ENCODE measurements at places on chromosomes 6 and 20.

DNA sequence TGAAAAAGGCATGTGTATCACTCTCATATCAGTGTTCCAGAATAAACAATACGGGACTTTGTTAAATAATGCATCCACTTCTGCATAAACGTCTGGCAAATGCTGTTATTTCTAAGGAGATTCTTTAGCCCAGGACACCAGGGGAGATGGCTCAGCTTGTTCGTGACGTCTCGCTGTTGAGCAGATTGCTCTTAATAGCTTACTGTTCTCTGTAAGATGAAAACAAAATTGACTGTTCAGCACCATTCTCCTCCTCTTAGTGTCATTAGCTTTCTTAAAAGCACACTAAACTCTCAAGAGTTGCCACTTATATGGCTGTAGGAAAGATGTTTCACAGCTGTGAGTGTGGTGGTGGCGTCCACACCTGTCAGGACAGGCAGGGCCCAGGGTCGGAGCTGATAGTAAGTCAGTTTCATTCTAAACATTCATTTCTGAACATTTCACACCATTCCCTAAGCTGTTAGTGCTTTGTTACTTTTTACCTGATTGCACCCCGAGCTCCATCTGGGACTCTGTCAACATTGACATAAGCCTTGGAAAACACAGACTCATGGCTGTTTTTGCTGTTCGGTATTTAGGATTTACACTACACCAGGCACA lies 132.1 kb downstream of the ZDHHC14 start:
- no peak for DNase-seq

DNA sequence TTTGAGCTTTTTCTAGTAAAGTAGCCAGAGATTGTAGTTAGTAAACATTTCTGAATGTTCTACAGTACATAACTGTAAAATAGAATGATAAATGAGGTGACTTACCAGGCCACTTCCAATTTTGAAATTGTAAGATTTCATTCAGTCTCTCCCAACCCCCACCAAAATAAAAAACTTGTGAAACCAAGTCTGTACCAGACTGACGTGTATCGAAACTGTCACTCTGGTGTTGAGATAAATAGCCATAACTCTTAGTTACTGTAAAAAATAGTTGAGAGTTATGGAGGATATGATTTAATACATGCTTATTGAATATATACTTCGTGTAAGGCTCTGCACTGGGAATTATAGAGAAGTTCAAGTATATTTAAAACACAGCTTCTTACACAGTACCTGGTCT lies 455.7 kb downstream of the PLCB1 start:
- no peak for DNase-seq

GRCh38 chr20:16539280-16540021 lies 33.8 kb downstream of the KIF16B start:
- DNase-seq = no peak

DNA sequence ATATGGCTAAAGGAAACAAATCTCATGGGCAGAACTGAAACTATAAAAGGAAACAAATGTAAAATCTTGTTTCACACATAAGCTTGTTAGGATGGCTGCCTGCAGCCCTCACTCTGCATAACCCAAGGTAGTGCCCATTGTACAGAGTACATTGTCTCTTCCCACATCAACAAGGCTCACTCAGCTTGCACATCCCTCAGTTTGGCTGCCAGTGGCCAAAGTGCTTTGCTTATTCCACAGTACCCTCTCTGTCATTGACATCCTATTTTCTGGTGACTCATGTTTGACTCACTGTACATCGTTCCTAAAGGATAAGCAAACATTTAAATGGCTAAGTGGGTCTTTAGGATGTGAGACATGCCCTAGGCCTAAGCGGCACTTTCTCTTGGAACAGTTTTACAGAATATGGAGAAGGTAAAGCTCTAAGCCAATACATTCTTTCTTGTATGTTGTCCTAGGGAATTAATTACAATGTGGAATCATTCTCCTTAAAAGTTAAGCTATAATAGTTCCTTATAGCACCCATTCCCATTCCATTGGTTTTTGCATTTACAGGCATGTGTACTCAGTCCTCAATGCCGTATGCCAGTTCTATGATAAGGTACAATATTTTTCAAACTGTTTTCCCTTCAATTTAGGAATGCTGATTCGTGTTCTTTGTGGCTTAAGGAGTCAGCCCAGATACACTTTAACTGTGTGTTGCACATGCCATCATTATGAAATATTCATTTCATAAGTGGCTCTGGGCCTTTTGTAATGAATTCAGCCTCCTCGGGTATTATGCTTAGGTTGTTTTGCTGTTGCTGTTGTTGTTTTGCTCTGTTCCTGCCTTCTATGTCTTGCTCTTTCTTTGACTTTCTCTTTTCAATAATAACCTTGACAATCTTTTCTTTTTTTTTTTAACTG lies 5.5 kb downstream of the ANKEF1 start:
- DNase-seq = peak; percentile 78

DNA sequence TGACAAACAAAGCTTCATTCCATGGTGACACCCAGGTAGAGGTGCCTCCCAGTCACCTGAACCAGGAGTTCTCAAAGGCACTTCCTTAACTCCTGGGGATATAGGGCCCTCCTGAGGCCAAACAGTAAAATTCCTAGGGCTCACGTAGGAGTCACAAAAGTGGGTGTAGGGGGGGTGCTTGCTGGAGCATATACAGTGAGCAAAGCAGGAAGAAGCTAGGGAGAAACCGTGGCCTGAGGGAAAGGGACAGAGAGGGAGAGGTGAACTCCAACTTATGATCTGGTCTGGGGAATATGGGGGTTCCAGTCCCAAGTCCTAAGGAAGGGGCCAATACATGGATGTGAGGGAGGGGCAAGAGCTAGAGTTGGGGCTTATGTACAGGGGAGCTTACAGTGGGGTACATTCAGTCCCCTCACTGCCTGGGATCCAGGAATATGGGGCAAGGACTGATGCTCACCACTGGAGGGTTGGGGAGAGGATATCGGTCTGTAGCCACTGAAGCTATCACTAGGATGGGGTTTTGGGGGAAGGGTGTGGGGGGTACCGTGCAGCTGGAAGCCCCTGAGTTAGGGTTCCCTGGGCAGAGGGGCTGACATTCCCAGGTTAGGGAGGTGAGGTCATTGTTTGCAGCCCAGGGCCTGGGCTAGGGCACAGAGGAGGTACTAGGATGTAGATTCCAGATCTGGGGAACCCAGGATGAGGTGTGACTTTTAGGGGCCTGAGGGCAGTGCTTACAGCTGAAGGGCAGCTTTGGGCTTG lies 950 bp downstream of the PEDS1 start:
- no peak for DNase-seq

DNA sequence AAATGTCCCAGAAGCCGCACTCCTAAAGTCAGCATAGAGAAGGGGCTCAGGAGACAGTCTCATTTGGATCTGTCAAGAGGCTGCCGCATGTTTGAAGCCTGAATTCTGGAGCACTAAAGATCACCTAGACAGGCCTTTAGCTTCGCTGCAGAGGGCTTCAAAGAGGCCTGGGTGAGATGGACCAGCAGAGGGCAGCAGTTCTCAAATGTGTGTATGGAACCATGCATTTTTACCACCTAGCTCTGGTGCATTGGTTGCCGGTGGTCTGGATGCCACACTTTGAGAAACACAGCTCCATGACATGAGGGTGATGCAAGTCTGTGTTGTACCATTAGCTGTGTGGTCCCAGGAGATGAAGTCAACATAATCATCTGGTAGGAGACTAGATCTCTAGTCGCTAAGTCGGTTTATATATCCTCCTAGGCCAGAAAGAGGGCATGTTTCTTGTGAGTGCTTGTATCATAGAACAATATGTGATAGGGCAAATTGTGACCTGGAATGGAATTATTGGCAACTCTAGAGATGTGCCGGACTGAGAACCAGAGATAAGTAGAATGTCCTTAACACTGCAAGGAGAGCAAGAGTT lies 64.8 kb downstream of the KIAA0319 start:
- DNase-seq = peak; percentile 32

GRCh38 chr6:82376636-82377035 lies 13.0 kb downstream of the TPBG start:
- no peak for DNase-seq

- DNase-seq = no peak
These were observed 272.9 kb downstream of the ZFAND3 start for GRCh38 chr6:38092465-38092864.

GRCh38 chr6:34200340-34200971 lies 36.2 kb upstream of the HMGA1 start:
- peak; percentile 30 for DNase-seq

DNA sequence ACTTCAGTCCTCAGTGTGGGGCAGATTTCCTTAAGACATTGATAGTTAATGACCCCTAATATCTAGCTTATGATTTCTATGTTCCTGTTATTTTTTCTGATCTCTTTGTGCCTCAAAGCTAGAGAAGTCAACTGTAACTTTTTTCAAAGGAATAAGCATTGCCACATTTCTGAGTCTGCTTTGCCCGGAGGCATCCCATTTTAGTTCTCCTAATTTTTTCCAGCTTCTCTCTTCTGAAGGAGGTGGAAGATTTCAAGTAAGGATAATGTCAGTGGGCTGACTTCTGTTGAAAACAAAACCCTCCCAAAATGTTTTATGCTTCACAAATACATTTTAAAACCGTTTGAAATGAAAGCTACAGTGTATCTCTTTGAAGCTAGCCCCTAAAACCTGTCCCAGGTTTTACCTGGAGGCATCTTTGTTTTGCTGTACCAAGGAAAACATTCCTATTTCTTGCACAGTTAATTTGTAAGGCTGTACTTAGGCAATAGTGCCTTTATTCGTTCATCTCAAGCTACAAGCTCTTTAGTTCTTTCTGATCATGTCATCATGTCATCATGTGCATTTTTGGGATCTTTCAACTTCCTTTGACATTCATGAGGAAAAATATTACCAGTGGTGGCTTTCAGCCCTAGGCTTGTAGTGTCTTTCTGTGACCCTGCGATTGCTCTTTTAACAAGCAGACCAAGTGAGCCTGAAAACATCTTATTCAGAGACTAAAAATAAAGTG lies 45.7 kb downstream of the TSPYL4 start:
- no peak for DNase-seq

GRCh38 chr6:6826961-6827360 lies 238.4 kb downstream of the LY86 start:
- no peak for DNase-seq

- peak; percentile 49 for DNase-seq
These were observed at the start of gene CAP2 for GRCh38 chr6:17392978-17393891. Gene CAP2 (plus strand): TSS chr6:17393595. CDS start chr6:17421556, 27,961 bp downstream.

DNA sequence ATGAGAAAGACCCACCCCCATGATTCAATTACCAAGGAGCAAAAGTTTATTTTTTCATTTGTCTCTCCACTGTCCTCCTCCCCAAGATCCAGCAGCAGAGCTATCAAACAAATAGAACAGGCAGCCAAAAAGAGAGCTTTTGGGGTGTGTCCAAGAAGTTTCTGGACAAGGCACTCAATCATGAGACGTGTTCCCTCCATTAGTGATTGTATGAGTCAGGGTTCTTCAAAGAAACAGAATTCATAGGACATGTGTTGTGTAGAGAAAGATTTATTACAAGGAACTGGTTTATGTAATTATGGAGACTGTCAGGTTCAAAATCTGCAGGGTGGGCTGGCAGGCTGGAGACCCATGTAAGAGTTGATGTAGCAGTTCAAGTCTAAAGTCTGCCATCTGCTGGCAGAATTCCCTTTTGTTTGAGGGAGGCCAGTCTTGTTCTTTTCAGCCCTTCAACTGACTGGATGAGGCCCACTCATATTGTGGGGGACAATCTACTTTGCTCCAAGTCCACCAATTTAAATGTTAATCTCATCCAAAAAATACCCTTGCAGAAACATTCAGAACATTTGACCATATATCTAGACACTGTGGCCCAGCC lies 248.1 kb upstream of the OPRM1 start:
- no peak for DNase-seq

- peak; percentile 76 for DNase-seq
These were observed 138.8 kb upstream of the LAMA2 start for GRCh38 chr6:128743974-128744765.

DNA sequence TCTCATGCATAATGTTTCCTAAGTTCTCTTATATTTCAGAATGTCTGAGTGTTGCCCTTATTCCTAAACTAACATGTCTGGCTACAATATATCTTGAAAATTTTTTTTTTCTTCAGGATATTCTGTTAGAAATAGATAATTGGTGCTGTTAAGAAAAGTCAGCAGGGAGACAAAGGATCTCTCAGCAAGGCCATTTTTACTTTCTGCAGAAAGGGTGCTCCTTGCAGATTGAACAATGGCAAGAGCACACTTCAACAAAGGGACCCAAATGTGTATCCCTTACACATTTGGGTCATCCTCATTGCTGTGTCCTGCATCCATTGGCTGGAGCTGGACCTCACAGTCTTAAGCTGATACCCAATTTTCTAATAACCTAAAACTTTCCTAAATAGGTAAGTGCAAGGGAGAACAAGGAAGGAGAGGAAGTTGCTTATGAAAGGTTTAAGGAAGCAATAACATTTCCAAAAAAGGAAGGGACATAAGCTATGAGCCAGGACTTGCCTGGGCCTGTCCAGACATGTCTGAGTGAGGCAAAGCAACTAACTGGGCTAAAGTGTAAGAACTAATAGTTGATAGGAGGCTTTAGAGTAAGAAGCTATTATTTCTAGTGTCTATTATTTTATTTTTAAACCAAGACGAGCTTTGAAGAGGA lies 429.6 kb downstream of the BCKDHB start:
- no peak for DNase-seq

DNA sequence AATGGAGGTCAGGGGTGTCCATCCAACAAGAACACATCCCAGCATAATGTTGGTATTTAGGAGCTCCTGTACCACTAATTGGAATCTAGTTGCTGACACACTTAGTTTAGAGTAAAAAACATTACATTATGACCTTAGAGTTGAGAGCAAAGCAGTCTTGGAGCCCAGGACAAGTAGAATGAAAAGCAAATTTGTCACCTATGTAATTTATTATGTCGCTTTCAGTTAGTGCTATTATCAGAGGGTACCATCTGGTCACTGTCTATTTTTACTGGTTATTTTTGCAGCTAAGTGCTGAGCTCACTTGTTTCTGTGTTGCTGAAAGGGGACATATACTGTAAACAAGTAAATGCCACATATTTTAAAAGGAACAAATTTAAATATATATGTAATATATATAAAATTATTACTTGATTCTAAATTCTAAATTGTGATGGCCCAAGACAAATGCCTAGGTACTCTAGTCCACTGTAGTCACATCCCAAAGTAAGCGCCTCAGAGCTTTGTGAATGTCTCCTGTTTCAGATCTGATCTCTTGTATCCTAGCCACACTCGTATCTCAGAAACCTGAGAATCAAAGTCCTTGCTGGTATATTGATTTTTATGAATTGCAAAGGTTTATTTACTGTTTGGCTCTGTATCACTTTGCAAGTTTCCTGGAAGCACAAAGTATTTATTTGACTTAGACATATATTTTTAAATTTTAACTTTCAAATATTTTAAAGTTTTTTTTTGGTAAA lies 148.6 kb upstream of the MAN1A1 start:
- no peak for DNase-seq
